ENCODE measurements at places on chromosomes 2 and 18. TPM values are rescaled to one million over a fixed set of nuclear protein-coding genes. Genes with fewer than 3 reads are reported as not detected.

DNA sequence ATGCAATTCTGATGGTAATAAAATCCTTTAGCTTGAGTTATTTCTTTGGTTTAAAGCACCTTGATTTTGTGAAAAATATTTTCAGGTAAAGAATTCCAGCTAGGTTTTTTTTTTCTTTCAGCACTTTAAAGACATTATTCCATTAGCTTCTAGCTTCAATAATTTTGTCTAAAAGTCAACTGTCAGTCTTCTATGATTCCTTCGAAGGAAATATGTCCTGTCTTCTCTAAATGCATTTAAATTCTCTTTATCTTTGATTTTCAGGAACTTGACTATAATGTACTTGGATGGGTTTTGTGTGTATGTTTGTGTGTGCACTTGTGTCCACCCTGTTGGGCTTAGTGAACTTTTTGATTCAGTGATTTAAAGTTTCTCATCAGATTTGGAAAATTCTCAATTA lies 4.7 kb downstream of the LONRF2 start:
- no peak for DNase-seq

GRCh38 chr2:224969095-224969494 lies 73.2 kb downstream of the DOCK10 start:
- no peak for DNase-seq

DNA sequence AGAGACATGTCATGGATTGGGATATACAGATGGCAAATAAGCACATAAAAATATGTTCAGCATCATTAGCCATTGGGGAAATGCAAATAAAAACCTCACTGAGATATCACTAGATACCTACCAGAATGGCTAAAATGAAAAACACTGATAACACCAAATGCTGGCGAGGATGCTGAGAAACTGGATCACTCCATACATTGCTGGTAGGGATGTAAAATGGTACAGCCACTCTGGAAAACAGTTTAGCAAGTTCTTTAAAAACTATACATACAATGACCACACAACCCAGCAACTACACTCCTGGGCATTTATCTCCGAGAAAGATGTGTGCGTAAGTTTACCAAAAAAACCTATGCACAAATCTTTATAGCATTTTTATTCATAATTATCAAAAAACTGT lies 13.9 kb downstream of the PIAS2 start:
- no peak for DNase-seq

GRCh38 chr2:127357591-127357990 lies 30.2 kb downstream of the MAP3K2 start:
- DNase-seq = no peak

GRCh38 chr2:25602333-25602723 lies 71.0 kb downstream of the DTNB start:
- DNase-seq = no peak

DNA sequence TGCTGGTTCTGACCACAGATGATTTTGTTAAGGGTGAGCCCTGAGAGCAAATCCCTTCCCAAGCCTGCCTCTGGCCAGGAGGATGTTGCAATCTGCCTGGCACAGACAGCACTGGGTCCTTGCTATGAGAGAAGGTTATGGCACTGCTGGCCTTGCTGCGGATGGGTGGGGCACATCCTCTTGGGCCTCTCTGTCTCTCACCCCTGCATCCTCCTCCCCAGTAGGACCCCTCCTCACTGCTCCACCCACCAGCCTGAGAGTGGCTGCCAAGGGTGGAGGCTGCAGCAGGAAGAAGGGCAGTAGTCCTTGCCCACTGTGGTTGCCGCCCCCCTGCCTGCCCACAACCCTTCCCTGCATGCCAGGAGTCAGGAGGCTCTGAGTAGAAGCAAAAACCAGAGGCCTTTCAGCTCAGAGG lies 180.9 kb downstream of the ZBTB7C start:
- no peak for DNase-seq

DNA sequence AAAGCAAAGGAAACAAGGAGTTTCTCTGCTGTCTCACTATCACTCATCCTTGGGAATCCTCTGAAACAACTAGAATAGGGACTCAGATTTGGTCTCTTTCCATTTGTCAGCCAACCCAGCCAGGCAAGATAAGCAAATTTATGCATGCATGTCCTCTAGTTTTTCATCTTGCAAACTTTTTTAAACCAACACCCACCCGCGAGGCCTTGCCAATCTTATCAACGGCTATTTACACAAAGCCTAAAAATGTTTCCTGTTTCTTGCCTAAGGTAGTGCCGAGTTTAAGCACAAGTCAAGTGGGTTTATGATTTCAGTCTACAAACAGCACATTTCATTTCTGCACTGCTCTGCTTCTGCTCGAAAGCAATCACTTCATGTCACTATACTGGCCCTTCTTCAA lies 240.9 kb downstream of the STK39 start:
- no peak for DNase-seq

DNA sequence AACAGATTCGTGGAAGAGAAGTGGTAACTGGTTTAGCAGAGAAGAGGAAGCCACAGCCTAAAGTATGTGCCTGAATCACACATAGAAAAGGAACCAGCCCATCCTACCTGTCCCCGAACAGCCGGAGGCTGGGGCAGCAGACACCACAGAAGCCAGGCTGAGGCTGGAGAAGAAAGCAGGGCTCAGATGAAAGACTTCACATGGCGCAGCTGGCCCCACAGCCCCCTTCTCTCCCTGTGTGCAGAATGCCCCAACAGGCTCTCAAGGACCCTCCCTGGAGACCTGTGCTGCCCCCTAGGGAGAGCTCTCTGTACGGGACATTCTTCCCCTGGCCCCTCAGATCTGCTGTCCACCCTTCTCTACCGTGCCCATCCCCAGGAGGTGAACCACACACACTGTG lies 83.5 kb upstream of the RAB12 start:
- DNase-seq = peak; percentile 42

- DNase-seq = no peak
These were observed 185.9 kb downstream of the ANAPC1 start for GRCh38 chr2:111698089-111698488.

DNA sequence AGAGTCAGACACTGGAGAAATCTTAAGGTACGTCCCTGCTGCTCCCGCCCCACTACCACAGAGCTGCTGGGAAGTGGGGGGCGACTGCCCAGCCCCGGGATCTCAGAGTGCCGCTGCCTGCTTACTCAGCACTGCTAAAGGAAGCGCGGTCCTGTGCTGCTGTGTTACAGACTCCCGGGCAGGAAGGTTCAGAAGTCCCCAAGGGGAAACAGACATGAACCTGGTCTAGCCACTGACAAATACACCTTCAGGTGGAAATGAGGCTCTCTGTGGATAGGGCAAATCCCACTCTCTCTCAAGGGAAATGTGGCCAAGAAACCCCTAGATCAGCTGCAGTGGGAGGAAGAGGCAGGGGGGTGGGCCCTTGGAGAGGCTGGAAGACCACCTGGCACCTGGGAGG lies 13.7 kb downstream of the MTERF4 start:
- no peak for DNase-seq

- no peak for DNase-seq
These were observed 143.4 kb downstream of the MGAT5 start for GRCh38 chr2:134397146-134397896.

DNA sequence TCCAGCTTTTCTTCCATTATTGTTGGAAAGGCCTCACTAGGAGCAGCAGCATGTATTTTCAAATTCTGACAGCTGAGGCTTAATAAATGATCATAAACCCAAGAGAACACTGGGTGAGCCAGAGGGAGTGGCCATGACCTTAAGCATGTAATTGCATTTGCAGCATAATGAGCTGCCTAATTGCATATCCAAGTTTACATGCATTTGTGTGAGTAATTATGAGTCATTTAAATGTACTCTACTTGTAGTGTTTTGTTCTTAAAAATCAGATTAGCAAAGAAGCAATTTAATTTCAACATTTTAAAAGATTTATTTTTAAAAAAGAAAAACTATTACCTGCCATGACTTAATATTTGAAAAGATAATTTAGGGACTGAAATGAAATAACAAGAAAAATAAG lies 74.8 kb downstream of the NOL10 start:
- DNase-seq = no peak

DNA sequence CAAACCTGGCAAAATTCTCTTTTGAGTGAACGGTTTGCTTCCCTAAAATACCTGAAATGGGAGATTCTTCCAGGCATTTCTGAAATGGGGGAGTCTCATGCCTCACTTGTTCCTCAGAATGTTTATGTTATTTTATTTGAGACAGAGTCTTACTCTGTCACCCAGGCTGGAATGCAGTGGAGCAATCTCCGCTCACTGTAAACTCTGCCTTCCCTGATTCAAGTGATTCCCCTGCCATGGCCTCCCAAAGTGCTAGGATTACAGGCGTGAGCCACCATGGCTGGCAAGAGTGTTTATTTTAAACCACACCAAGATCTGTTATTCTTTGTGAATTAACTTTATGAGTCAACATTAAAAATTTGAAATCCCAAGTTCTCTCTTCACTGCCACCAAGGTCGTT lies 6.4 kb upstream of the FHL2 start:
- no peak for DNase-seq

- no peak for DNase-seq
These were observed 85.6 kb upstream of the NOSTRIN start for GRCh38 chr2:168716839-168717238.

GRCh38 chr18:47077111-47077510 lies 41.7 kb upstream of the ELOA2 start:
- no peak for DNase-seq

- DNase-seq = no peak
These were observed 33.3 kb downstream of the RPIA start for GRCh38 chr2:88724643-88725332.

DNA sequence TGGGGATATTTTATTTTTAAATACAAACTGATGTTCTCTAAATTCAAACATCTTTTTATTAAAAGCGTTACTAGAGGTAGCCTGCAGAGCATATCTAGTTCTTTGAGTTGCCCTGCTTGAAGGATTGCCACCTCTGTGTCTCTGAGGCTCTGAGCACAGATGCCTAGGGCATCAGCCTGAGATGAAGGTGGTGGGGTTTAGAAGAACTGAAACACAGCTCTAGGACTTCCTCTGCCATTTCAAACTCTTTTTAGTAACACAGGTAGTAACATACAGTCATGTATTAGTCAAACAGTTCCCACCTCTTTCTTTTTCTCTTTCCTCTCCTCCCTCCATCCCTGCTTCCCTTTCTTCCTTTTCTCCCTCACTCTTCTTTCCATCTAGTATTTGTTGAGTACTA lies 57.6 kb downstream of the TTC21B start:
- no peak for DNase-seq

DNA sequence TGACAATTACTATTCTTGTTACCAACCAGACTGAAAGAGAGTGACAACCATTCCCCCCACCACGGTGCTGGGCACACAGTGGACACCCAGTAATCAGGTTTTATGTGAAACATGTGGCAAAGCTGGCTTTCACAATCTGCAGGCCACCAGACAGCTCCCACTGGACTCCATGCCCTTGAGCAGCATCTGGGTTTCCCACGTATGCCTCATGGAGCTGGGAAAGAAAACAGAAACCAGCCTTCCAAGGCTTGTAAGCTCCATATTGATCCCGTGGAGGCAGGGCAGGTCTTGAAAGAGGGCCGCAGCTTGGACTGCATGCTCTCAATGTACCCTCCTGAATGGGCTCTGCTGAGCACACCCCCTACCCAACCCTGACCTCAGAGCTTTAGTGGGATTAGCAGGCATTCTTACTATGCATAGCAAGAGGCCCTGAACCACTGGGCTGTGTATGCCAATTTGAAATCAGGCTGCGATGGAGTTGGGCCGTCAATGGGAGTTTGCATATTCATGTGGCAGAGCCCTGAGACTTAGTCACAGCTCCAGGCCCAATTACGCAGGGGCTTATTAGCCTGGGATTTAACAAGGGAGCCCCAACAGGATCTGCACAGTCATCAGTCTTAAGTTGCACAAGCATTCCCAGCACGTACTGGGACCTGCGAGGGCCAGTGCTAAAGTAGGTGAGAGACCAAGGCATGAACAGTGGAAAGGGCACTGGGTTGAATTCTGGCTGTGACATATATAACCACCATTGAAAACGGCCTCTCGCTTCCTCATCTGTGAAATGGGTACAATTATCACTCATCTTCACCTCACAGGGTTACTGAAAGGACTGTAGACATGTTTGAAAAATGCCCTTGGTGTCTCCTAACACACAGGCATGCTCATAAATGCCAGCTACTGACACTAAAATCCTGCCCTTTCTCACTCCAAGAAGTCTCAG lies 10.5 kb downstream of the C1QL2 start:
- no peak for DNase-seq

GRCh38 chr2:70371753-70372152 lies 69.9 kb upstream of the FAM136A start:
- DNase-seq = peak; percentile 85

DNA sequence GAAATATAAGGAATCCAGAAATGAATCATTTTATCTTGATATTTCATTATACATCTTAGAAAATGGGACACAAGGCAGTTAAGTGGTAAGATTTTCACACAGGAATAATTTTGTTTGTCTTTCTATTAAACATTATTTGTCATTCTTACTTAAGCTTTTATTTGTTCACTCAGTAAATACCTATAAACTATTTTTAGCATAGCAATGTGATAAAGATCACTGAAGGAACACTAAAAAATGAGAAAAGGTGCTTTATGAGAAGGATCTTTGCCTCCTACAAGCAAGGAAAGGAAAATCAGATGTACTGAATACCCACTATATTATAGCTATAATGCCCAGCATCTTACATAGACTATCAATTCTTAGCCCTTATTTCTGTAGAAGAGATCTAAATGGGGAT lies 176.2 kb upstream of the NYAP2 start:
- no peak for DNase-seq

GRCh38 chr2:237207646-237208045 lies 122.0 kb downstream of the COPS8 start:
- DNase-seq = peak; percentile 82

GRCh38 chr2:54595999-54596902 lies 127.2 kb upstream of the EML6 start:
- no peak for DNase-seq

DNA sequence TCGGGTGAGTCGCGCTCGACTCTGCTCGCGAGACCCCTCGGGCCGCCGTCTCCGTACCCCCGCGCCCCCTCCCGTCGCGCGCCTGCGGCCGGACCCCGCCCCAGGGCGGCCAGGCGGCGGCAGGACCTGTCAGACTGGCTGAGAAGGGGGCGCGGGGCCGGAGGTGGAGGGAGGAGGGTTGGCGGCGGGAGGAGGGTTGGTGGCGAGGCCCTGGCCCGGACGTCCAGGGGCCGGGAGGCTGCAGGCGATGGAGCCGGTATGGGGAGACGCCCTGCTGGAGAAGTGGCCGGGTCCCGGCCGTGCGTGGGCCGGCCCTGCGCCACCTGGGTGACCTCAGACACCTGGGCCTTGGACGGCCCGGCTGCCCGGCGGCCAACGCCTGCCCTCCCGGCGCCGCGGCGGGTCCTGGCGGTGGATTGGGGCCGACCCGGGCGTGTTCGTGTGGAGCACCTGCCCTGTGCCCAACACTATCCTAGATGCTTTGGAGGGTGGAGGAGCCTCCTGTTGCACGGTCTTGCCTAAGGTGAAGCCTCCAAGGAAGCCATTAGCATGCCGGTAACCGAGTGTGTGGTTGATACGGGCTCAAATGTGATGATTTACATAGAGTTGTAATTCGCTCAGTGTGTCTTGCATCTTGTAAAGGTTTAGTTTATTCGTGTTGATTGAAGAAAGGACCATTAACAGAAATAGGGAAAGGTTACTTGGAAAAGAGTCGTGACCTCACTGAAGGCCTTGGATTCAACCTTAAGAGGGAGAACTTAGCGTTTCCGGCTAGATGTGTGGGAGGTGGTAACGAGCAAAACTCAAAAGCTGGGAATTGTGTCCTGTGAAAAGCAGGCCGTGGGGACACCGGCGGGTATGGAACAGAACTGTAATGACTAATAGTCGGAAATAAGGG lies 550 bp downstream of the MYL12B start:
- no peak for DNase-seq

RAB6C gene
- not detected for total RNA-seq

FIGN gene
- total RNA-seq = 2.5 TPM

CRYBA2 gene
- total RNA-seq = not detected

TUBA3E gene
- not detected for total RNA-seq

NXPH2 gene
- total RNA-seq = not detected

POTEI gene
- total RNA-seq = not detected

PROKR1 gene
- not detected for total RNA-seq

MDH1B gene
- 2.2 TPM for total RNA-seq
